ENCODE measurements at places on chromosomes 6 and 20.

- no peak for DNase-seq
These were observed 561.3 kb downstream of the DHX35 start for GRCh38 chr20:39523405-39523804.

DNA sequence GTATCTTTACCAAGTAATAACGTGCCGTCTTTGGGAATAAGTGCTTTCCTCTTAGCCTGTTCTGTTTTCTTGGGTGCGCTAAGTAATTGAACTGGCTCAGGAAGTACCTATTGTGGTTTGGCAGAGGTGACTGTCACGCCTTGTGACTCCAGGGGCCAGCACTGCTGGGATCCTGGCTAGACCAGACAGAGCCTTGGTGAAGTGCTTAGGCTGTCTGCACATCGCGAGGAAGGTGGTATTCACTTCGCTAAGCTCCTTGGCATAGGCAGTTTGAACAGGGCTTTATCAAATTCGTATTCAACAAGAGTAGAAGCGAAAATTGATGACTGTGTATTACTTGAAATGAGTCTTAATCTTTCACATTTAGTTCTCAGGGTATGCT is 17.6 kb downstream of the PRDM1 start:
- DNase-seq: no peak

- no peak for DNase-seq
These were observed 129.1 kb downstream of the SASH1 start for GRCh38 chr6:148471624-148472159.

- DNase-seq: no peak
These were observed 17.5 kb upstream of the BCAS4 start for GRCh38 chr20:50777373-50777772.

- DNase-seq: no peak
These were observed 32.3 kb downstream of the GHRH start for GRCh38 chr20:37229357-37229756.
